ENCODE measurements at places on chromosomes 7 and 10.
A peak's percentile ranks its signal among the peaks of the same experiment; 100 is the strongest.

DNA sequence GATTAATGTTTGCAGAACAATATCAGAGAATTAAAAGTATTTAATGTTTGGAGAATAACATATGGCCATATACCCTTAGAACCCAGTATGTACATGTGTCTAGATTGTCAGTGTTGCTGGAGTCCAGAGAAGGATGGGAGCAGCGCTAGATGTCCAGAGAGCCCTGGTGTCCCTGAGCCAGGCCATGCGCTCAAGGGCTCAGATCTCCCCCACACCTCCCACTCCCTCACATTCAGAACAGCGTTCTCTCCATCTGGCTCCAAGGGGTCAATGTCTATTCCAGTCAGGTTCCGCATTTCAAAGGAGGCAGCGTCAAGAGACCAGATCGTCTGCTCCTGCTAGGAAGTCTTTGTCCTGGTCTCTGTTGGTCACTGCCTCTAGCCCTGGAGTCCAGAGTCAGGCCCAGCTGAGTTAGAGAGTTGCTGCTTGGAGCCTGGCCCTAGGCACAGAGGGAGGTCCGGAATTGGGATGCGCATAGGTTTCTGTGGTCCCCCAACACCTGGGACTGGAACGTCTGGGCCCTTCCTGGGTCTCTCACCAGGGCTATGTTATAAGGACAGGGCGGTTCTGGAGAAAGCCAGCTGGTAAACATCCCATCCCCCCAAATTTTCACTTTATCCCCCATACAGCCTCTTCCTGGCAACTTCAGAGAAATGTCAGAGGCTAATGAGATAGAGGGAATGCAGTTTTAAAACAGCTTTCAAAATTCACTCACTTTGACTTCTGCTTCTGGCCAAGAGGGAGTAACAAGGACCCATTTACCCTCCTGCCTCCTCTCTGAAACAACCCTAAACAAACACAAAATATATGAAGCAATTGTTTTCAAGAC is 6.5 kb upstream of the WDR86 start:
- DNase-seq: no peak

GRCh38 chr10:101237081-101237981 is 8.1 kb upstream of the LBX1 start:
- no peak for DNase-seq

GRCh38 chr7:101169838-101170551 is 4.6 kb upstream of the VGF start:
- peak; percentile 47 for DNase-seq

DNA sequence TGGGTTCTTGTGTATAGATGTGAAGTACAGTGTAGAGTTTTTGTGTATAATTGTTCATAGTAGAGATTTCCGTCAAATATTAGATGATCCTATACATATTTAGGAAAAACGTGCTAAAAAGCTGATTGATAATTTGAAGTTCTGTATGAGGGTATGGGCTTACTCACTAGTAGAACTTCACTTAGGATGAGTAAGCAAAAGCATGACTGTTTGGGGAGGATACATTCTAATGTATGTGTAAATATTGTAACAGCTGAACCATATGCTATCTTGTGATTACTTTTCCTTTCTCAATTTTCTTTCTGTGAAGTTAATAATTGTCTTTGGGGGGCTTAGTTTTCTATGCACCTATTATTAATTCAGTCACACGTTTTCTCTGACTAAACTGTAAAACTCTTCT is 53.2 kb upstream of the PDK4 start:
- DNase-seq: no peak

- DNase-seq: no peak
Observed at GRCh38 chr7:84088802-84089201, 105.8 kb downstream of the SEMA3A start.

GRCh38 chr7:30721211-30721610 is 30.7 kb upstream of the INMT start:
- DNase-seq: no peak

DNA sequence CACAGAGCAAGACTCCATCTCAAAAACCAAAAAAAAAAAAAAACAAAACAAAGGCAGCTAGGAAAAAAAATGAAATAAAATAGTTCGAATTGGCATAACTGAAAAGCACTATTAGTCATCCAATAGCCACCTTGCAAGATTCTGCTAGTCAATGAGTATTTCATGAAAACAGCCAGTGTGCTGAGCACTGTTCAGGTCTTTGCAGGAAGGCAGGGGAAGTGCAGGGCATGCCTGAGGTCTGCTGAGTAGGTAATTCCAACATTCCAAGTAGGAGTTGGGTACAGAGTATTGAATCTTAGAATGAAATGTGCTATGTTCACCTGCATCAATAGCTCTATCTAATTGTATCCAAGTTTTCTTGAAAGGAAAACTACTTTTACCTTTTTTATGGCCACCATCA is 22.9 kb downstream of the ABRAXAS2 start:
- no peak for DNase-seq

DNA sequence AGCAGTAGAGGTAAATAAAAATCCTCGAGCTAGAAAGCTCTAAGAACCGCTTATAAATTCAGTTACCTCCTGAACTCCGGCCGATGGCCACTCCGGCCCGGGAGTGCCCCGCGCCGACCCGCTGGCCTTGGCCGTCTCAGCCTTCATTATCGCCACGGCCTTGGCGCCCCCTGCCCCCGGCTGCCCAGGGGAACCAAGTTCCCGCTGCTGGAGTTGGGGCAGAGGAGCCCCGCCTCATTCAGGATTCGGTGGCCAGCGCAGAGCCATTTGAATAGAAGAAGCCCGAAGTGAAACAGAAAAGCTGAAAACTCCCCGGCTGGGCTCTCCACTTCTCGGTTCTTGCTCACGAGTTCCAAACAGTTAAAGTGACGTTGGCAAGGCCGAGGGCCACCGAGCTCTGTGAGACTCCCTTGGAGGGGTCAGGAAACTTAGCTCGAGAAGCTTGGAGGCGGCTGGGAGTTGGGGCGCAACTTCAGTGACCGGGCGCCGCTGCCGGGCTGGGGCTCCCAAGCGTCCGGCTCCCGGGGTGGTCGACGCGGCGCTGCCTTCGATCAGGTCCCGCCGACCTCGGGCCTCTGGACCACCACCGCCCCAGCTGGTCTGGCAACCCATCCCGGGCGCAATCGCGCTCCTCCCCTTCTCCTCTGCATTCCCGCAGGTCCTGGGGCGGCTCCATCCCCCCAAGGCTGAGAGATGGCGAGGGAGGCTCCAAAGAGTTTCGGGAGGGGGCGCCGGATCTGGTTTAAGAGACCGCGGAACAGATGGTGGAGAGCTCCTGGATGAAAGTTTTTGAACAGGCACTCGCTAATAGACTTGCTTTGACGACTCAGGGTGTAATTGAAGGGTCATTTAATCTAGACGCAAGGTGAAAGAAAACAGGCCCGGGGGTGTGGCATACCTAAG is 5.8 kb upstream of the FEZF1 start:
- DNase-seq: no peak

GRCh38 chr10:20811131-20811530 is 86.0 kb downstream of the NEBL start:
- DNase-seq: no peak

- no peak for DNase-seq
Observed at GRCh38 chr10:85993140-85993539, 373.5 kb downstream of the GRID1 start.

DNA sequence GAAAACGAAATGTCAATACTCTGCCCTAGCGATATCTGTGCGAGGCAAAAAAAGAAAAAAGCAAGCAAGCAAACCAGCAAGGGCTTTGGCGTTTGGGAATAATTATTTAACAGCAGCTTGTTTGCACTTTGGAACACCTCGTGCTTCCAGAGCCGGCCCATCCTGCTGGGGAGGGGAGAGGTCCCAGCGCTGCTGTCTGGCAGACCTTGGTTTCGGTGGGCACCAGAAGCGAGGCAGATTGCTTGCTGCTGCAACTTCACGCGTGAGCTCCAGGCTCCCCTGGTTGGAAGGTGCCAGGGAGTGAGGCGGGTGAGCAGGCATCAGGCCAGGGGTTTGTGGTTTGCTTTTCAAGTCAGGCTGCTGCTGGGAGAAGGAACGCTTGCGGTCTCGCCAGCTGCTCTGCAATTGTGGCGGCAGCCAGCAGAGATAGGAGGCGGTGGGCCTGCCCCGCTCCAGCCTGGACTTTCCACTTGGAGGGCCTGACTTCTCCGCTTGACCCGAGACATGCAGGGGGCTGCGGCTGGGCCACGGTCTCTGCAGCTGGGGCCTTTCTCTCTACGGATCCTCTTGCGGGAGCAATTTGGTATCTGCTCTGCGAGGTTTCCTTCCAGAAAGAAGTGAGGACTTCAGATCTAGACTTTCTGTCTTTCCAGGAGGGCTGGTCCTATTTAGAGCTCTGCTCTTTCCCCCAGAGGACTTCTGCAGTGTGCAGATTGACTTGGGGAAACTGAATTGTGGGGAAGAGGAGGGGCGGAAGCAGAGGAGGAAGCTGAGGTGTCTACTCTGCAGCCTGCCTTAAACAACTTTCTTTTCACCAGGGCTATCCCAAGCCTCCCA is 131.4 kb downstream of the PRPF18 start:
- peak; percentile 36 for DNase-seq

DNA sequence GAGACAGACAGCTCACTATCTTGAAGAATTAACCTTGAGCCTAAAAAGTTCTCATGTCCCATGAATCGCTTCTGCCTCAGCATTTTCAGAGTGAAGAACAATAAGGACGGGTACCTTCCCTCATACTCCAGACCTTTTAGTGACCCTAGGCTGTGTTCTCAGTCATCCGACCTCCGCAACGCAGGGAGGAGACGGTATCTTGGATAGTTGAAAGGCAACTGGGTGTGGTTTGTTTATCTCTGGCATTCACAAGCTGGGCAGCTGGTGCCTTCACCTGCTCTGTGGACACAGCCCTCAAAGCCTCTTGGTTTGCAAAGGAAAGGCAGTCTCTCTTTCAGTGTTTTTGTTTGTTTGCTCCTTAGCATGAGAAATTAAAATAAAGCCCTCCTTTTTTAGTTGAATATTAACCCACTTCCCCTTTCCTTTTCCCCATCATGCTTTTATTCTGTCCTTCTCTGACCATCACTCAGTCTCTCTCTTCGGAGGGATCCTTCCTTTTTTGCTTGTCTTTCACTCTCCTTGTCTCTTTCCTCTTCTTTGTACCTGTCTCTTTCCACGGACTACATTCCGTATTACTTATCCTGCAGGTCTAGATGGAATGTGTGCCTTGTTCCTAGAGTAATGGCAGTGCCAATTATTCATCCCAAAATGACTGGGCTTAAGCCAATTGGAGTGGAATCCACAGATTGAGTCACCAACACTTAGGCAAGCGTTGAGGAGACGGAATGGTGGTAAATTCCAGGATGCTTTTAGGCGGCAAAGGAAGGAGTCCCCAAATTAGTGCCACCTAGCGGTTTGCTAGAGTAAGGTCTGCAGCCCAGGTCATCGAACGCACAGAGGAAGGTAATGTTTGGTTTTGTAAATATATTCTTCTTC is 45.8 kb downstream of the PRR15 start:
- no peak for DNase-seq

GRCh38 chr10:3270577-3271316 is 98.2 kb upstream of the PITRM1 start:
- no peak for DNase-seq

DNA sequence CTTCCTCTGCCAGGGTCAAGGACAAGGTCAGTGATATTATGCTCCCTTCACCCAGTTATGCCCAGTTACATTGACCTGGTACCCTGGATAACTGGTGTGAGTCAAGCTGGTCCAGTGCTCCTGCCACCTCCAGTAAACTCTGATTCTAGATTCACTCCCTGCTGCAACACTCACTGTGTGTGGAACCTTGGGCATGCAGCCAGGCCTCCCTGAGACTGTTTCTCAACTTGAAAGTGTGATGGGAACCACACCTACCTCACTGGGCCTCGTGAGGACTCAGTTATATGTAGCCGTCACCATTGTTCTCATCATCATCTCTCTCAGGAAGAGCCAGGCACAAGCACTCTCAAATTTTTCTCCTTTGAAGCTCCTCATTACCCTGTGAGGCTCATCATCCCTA is 935 bp upstream of the ZNF736 start:
- no peak for DNase-seq

GRCh38 chr7:90708841-90709317 is 112.8 kb downstream of the CDK14 start:
- peak; percentile 30 for DNase-seq

- DNase-seq: no peak
Observed at GRCh38 chr10:62000037-62000603, 98.6 kb downstream of the ARID5B start.

DNA sequence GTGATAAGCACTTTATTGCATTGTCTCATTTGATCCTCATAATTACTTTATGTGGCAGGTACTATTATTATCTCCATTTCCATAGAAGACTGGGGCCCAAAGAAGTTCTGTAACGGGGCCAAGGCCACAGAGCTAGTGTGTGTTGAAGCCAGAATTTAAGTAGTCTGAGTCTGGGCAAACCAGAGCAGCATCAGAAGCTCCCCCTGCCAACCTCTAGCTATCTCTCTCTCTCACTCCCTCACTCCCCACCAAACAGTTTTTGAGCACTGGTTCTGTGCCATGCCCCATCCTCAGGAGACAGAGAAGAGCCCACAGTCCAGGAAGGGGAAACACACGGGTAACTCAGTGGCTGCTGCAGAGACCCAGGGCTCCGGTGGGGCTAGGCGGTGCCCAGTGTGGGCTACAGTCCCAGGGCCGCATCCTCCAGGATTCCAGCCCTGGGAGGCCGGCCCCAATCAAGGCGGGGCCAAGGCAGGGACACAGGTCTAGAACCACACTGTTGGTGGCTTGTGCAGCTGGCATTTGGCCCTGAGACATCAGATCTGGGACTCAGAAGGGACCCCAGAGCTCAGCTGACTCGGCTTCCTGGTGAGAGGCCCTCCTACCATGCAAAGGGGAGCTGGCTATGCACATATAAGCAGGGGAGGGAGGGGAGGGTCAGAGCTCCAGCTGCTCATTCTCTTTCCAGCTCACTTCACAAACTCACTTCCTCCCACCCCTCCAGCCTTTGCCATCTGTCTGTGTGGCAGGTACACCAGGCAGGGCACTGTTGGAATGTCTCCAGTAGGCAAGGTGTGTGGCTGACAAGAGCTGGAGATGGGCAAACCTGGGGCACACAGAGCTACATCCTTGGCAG is 34.4 kb downstream of the COL13A1 start:
- no peak for DNase-seq

GRCh38 chr7:152519290-152519689 is 83.5 kb upstream of the KMT2C start:
- no peak for DNase-seq

DNA sequence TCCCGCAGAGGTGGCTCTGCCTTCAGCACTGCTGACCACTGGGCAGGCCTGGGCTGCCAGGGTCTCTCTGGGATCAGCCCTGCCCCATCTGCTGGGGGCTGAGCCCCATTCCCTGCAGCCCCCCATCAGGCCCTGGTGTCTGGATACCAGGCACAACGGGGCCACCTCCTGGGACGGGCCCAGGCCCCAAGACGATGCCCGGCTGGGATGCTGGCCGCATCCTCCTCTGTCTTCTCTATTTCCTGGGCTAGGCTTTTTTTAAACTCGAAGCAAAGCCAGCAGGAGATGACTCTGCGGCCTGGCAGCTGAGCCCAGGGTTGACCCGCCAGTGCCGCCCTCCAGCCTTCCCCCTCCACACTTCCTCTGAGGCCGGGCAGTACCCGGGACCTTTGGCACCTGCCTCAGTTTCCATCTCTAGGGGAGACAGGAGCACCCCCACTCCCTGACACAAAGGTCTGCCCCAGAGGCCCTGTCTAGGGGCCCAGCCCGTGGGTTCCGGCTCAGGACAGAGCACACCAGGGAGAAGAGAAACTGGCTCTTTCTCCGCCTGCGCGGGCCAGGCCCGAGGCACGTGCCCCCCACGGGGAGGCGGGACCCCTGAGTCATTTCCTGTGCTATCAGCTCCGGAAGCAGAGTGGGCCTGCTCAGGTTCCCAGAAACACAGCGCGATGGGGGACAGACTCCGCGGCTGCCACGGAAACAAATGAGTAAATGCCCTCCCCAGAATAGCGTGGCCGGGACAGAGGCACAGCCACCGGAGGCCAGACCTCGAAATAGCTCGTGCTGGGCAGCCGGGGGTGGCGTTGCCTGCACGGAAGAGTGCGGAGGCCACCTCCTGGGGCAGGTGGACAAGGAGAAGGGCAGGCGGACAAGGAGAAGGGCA is 84.6 kb upstream of the PDGFA start:
- peak; percentile 50 for DNase-seq
